ENCODE measurements at places on chromosomes 12 and 14.

- DNase-seq = no peak
These were observed 550.8 kb downstream of the MED13L start for GRCh38 chr12:115726691-115727090.

- DNase-seq = no peak
These were observed 1.7 kb upstream of the NUAK1 start for GRCh38 chr12:106140223-106140986.

GRCh38 chr12:87991483-87991882 is 37.7 kb downstream of the C12orf50 start:
- no peak for DNase-seq

DNA sequence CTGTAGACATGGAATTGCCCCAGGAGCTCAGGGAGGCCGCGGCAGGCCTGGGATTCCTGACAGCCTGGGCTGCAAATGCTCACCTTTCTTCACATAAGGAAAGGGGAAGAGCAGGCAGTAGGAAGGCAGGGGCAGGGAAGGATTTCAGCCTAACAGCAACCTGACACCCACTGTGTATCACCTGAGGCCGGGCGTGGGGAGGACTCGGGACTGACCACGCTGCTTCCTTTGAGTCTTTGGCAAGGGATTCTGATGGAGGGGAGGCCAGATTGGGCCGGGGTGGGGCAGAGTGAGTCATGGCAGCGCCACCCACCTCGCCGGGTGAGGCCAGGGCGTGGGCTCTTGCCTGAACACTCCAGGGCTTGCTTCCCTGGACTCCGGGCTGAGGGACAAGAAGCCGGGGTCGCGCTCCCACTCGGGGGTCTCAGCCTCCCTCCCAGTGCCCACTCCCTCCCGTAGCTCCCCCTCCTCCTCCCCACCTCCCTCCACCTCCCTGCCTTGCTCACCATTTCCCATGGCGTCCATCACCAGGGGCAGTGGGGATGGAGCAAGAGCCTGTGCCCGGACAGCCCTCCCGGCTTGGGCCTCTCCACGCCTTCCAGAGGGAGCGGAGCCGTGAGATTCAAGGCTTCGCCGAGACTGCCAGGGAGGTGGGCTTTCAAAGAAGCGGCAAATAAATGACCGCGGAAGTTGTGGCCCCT is 247.9 kb upstream of the RTL1 start:
- no peak for DNase-seq

GRCh38 chr12:7498809-7499208 is 4.8 kb downstream of the CD163 start:
- DNase-seq = no peak

DNA sequence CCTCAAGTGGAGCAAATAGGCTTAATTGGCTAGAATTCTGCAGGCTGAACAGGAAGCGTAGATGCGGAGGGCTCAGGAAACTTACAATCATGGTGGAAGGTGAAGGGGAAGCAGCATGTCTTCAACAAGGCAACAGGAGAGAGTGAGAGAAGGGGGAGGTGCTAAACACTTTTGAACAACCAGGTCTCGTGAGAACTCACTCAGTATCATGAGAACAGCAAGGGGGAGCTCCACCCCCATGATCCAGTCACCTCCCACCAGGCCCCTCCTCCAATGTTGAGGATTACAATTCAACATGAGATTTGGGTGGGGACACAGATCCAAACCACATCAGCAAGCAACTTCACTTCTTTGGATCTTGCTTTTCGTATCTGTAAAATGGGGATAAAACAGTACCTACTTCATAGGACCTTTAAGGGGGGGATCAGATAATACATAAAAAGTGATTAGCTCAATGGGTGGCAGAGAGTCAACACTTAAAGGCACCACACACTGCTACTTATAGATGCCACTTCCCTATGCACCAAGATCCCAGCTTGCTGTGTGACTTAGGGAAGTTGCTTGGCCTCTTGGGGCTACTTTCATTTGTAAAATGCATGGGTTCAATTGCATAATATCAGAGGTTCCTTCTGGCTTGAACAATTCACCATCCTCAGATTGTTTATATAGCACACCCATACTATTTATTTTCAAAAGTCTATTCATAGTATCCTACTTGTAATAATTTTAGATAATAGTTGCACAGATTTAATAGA is 184.8 kb upstream of the RPH3A start:
- no peak for DNase-seq

DNA sequence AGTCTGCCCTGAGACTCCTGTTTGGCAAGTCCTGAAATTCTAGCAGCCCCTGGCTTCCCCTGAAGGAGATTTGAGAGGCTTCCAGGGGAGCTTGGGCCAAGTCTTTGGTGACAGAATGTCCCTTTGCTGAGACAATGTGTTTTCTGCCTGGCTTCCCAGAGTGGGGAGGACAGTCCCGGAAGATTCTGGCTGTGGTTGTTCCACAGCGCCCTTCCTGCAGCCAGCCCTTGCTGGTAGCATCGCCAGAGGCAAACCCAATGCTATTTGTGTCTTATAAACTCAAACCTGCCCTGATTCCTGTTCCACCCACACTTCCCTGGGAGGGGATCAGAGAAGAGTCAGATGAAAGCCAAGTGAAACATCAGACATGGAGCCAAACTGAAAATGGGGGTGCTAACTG is 56.4 kb upstream of the OAS1 start:
- no peak for DNase-seq

DNA sequence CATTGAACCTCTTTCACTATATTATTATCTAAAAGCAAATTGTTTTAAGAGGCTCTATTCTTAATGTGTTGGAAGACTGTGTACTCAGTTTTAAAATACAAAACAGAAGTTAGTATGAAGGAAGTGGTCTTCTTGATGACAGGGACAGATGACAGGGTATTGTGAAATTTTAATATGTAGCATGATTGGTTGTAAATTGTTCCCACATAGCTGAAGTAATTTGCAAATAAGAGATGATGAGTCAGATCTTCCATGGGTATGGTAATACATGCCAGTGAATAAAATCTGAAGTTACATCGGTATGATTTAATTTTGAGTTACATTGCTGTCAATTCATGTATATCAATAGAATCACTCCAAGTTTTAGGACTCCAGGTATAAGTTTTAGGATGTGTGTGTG is 454.8 kb downstream of the AEBP2 start:
- no peak for DNase-seq

- DNase-seq = no peak
These were observed 136.8 kb downstream of the ANKS1B start for GRCh38 chr12:99847936-99848335.

DNA sequence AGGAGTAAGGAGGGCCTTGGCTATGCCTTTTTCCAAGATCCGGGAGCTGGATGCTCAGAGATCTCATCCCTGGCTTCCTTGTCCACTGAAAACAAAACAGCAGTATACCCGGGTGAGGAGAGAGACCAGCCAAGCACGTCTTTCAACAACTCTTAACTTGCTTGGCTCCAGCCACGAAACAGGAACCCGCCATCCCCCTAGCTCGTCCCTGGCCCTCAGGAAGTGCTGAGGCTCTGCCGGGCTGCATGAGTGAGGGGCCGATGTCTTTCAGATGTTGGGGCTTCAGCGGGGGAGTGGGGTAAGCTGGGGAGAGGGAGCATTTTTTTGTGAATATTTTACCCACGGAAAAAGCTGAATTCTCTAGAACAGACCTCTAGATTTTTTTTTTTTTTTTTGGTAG is 231.1 kb downstream of the CACNA1C start:
- DNase-seq = no peak

- DNase-seq = no peak
These were observed 50.3 kb downstream of the TDP1 start for GRCh38 chr14:90005939-90006530.

GRCh38 chr12:108821407-108822397 is 35.7 kb downstream of the SSH1 start:
- DNase-seq = no peak

DNA sequence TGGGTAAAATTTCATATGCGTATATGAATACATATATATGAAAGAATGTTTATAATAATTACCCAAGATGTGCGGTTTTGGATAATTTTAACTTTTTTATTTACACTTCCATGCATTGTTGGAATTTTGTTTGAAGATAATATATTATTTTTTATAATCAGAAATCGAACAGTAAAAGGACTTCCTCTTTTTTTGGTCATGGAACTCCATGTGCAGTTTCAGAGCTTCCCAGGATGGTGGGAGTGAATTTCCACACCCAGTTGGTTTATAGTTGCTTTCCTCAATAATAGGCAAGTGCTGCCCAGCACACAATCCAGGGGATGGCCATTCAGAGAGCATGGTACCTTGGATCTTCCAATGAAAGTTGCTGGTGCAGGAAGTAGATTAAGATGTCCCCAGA is 6.3 kb upstream of the EMP1 start:
- DNase-seq = no peak

DNA sequence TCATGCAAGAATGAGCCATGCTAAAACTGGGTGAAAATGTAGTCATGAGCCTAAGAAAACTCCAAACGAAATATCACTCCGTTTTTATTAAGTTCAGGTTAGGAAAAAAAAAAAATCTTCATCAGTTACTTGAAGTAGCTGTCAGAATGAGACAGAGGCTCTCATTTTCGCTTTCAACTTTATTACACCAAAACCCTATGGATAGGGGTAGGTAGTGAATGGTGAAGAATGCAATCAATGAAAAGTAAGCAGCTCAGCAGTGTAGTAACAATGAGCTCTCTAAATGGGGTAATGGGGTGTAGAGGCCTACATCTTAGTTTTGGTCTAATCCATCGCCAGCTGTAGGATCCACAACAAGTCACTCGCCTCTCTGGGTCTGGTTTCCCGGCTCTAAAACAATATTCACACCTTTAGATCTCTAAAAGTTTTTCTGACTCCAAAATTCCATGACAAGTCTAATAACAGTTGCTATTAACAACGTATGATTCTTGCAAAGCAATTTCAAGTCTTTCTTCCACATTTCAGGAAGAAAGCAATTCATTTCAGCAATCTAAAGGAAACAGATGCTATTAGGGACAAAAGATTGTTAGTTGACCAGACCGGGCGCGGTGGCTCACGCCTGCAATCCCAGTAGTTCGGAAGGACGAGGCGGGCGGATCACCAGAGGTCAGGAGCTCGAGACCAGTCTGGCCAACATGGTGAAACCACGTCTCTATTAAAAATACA is 1.7 kb downstream of the BTBD7 start:
- no peak for DNase-seq

- no peak for DNase-seq
These were observed 35.7 kb downstream of the HNRNPC start for GRCh38 chr14:21233457-21234076.

DNA sequence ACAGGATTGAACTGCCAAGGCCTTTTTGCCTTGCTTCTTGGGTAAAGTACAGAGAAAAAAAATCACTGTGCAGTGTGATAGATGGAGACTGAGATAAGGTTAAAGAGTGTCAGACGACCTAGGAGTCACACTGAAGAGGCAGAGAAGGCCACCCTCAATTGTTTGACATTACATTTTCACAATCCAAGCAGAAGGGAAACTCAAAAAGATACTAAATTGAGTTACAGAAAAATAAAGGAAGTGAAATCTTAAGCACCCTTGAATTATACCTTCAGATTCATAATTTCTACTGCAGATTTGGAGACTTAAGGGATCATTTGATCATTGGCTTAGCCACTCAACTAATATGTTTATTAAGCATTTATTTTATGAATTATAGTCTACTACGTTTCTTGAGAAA is 97.1 kb downstream of the MYF5 start:
- DNase-seq = no peak

- DNase-seq = no peak
These were observed 7.8 kb downstream of the RPL36AL start for GRCh38 chr14:49612671-49613070.

- DNase-seq = no peak
These were observed 28.5 kb downstream of the GPRC5A start for GRCh38 chr12:12919666-12920435.

Data from NCI-H2081 treated with DMSO at 0.1 percent for 48 hours (cell line).